ENCODE measurements at places on chromosomes 2 and 18.

DNA sequence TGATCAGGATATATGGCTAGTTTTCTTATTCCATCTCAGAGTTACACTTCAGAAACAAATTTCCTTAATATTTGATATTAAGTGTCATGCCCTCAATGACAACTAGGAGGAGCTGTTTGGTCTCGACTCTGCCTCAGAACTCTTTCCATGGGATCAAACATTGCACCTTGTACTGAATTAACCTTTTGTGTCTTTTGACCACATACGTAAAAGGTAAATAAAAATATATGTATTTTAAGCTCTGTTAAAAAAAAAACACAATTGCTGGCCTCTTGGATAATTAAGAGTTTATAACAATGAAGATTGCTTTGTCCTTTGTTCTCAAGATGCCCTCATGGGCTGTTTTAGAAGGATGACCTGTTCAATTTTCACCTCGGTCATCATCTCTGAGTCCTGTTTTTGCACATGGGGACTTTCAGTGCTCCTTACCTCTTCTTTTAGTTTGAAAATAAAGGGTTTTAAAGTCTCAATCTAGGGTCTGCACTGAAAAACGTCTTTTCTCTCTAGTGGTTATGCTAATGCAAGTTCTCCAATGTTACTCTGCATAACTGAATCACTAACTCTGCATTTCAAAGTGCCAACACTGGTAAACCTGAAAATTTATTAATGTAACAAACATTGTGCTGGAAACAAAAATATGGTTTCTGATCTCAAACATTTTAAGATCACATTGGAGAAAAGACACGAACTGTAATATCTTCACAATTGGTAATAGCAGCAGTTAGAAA lies 18.8 kb upstream of the FN1 start:
- peak; percentile 48 for DNase-seq

DNA sequence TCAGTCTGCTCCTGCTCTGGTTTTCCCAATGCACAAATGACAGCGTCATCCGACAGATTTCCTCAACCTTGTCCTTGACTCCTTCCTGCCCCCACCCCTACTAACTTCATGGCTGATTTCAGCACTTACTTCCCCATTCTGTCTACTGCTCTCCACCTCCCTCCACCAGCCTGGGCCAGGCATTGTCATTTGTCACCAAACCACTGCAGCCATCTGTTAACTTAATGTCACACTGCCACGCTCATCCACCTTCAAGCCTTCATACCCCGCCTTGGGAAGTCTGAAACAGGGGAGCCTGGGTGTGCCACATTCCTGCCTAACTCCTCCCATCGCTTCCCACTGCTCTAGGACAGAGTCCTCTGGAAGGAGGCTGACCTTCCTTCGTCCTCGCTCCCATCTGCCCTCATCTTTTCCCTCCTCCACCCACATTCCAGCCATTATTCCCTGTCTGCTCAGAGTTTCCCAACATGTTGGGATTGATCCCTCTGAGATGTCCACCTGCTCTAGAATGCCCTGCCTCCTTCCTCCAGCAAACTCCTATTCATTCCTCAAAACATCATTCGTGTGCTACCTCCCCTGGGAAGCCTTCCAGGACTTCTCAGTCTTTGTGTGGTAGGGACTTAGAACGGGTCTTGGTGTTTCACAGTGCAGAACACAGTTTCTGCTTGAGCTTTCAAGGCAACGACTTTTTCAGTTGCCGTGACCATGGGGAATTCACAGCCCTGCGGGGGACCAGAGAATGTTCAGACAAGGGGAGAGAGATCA lies 42.2 kb upstream of the SMAD7 start:
- peak; percentile 91 for DNase-seq

GRCh38 chr18:12011957-12012549 lies 30.7 kb downstream of the IMPA2 start:
- DNase-seq: no peak

DNA sequence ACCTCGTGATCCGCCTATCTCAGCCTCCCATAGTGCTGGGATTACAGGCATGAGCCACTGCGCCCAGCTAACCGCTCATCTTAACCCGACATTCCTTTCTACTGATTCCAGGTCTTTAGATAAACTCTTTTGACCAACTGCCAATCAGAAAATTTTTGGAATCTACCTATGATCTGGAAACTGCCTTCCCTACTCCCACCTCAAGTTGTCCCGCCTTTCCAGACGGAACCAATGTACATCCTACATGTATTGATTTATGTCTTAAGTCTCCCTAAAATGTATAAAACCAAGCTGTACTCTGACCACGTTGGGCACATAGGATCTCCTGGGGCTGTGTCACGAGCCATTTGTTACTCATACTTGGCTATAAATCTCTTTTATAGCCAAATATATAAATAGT lies 3.2 kb upstream of the NEU2 start:
- no peak for DNase-seq

DNA sequence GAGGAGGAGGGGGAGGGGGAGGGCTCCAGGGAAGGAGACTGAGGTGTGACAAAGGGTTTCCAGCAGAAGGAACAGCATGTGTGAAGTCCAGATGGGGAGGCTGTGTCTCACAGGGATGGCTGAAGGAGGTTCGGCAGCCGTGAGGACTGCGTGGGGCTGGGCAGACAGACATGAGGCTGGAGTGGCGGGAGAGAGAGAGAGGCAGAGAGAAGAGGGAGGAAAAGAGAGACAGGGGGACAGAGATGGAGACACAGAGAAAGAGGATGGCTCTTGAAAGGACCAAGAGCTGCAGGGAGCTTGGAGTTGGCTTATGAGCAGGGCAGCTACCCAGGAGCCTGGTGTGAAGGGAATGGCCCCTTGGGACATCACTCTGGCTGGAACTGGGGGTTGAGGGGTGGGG lies 138.9 kb upstream of the ASB18 start:
- DNase-seq: no peak

- no peak for DNase-seq
Observed at GRCh38 chr2:120864981-120865380, 129.3 kb downstream of the GLI2 start.

- DNase-seq: no peak
Observed at GRCh38 chr2:173434762-173435569, 80.3 kb downstream of the CDCA7 start.

DNA sequence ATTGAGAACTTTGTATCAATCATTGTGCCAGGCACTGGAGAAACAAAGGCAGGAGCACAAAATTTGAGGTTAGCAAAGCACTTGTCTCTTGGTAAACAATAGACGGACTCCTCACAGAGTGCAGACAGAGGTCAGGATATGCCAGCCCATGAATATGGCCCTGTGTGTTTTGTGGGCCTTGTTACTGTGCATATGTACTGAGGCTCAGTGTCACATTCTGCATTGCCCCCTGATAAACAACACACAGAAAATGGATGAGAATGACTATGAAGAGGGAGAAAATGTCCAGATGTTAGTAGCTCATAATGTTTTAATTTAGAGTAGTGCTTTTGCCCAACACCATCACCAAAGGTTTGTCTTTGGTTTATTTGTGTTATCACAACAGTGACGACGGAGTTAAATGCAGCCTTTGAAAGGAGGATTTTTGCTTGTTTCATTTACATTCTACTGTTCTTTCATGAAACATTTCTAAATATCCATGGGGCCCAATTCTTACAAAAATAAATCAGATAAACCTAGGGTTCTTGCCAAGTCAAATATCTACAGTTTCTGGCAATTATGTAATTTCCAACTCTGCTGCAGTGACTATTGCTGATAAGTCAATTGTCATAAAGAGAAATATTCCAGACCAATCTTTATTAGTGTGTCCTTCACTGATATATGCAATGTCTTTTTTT lies 14.6 kb upstream of the NT5C1B start:
- no peak for DNase-seq

DNA sequence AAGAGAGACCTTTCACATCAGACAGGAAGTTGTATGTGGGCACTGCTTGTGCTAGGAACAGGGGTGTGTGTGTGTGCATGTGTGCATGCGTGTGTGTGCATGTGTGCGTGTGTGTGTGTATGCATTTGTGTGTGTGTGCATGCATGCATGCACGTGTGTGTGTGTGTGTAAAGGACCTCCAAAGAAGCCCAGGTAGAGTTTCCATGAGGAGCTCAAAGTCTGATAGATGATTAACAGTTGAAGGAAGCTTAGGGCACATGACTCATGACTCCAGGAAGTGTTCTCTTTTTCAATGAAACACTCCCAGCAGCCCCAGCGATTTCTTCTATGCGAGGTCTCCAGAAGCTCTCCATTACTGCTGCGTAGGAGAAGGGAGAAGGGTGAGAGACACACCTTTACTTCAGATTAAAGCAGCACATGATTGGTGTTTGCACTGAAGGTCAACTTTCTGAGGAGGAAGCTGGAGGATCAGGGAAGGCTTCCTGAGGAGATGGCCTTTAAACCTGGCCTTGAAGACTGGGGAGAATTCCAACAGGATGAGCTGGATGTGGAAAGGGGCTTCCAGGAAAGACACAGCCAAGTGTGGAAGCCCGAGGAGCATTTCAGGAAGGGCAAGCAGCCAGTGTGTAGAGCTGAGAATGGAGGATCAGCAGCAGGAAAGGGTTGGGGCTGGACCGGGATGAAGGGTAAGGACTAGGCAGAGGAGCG lies 77.7 kb downstream of the SMAD4 start:
- peak; percentile 11 for DNase-seq

GRCh38 chr2:96552315-96553175 lies 16.0 kb downstream of the ARID5A start:
- no peak for DNase-seq

- no peak for DNase-seq
Observed at GRCh38 chr18:26482569-26482968, 65.8 kb downstream of the KCTD1 start.

GRCh38 chr2:186093174-186093573 lies 354.6 kb downstream of the FSIP2 start:
- no peak for DNase-seq

DNA sequence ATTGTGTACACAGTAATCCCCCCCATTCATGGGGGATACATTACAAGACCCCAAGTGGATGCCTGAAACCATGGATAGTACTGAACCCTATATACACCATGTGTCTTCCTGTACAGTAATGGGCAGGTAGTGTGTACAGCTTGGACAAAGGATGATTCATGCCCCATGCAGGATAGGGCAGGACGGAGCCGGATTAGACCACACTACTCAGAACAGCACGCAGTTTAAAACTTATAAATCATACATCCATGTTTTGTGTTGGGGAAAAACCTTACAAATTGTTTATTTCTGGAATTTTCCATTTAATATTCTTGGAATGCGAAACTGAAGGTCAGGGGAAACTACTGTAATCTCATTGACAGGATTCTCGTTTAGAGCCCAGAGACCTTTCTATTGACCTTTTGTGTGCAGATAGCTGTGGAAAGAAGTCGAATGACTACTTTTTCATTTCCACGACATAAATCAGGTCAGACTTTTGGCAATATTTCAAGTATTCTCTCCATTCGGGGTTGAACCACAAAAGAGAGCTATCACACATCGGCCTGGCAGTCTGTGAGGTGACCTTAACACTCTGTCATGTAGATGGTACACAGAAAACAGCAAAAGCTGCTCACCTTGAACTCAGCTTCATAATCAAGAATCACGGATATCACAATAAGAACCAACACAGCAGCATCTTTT lies 9.9 kb upstream of the YPEL5 start:
- DNase-seq: no peak

- DNase-seq: no peak
Observed at GRCh38 chr2:162824304-162824703, 14.3 kb downstream of the KCNH7 start.

DNA sequence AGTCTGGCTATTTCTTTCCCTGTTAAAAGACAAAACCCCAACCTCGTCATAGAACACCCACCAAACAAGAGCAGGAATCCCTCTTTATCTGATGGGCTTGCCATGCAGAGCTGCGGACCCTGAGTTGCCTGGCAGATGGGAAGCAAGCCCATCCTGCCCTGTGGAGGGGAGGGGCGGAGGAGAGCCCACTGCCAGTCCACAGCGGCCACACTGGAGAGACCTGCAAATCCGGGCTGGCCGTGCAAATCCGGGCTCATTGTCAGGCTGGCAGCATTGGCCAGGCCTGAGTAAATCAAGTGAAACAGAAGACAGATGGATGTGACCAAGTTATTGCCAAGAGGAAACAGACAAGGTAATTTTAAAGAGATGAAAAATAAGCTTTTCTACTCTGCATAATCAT lies 22.0 kb downstream of the MYL12B start:
- DNase-seq: no peak

GRCh38 chr2:95387358-95387757 lies 15.2 kb upstream of the FAHD2A start:
- DNase-seq: no peak

DNA sequence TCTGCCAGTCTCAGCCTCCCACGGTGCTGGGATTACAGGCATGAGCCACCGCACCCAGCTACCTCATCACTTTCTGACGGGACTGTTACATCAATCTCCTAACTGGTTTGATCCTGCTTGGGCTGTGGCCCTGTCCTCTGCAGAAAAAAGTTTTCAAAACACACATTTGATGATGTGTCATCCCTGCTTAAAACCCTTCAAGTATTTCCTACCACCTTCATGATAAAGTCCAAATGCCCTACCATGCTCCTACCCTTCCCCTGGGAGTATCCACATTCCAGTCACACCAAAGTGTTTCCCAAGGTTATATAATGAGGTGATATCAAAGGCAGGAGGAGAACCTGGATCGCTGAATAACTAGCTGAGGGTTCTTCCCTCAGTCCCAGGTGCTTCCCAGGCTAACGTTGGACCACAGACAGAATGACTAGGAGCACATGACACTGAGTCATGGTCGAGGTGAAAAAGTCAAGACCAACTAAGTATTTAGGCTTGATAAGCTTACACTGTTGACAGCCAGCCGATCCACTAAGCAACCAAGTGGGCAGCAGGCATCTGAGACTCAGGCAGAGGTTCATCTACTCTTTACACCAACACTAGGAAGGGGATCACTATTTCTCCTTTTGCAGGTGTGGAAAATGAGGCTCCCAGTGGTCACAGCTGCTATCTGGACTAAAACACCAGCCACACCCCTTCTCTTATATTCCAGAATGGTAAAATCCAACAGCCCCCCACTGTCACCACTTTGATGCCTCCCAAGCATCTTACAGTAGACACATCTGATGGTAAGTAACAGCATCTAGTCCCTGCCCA lies 31.8 kb downstream of the CYRIA start:
- DNase-seq: peak; percentile 79

GRCh38 chr18:26435415-26436095 lies 112.8 kb downstream of the KCTD1 start:
- no peak for DNase-seq

DNA sequence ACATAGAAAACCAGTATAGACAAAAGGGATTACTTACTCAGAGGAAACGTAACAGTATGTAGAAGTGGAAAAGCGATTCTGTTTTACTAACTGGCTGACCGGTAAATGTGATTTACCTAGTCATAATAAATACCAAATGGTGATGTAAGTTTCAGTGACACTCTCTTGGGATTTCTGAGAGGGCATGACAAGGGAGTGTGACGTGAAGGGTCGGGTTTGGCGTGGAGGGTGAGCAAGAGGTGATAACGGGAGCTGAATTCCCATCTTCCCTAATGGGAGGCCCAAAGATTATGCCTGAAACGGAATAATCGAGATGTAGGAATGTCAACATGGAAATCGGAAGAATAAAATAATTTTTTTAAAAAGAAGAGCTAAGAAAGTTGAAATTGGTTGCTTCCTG lies 12.7 kb upstream of the GNAL start:
- DNase-seq: no peak

All from suppressor macrophage treated with lipopolysaccharide for 1 hour (primary cell).